ENCODE measurements at places on chromosomes 4 and X.

DNA sequence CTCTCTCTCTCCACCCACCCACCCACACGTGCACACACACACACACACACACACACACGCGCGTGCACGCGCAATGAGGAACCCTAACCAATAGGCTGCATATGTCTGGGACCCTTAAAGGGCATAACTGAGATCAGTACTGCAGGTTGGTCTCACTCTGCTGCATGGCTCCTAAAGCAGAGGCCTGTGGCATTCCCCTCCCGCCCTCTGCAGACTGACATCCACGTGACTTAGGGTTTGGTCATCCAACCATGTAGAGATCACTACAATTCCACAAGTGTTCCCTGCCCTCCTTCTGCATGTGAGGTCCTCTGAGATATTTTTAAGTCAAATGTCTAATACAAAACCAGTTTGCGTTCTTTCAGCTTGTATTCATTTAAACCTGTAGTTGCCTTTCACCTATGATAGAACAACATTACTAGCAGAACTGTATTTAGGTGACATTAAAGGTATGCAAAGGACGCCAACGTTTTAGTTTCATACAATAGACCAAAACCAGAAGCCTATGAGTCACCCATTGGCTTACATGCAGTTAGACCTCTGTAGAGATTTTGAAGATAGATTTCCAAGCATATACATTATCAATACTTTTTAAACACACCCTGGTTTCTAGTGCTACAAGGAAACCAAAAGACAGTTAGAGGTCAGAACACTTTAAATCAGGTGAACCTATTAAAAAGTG, 10.1 kb downstream of the XAGE5 start:
- no peak for ATAC-seq

DNA sequence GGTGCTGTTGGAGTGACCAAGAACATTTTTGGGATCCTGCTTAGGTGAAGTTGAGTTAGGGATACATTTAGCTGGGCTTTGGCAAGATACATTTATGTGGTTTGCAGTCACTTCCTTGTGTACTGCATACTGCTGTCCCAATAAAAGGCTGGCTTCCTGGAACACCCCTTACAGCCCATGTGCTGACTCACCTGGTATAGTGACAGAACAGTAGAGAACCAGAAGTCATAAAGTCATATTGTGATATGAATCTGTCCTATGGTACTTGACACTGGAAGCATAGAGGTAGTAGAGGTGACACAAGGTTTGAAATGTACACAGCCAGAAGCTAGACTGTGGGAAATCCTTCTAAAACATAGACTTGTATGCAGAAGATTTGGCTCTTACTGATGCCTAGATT, 55.3 kb upstream of the SLC25A43 start:
- ATAC-seq = no peak

GRCh38 chrX:17547658-17548057, 172.7 kb downstream of the NHS start:
- ATAC-seq = no peak

- ATAC-seq = peak; percentile 48
Measured at GRCh38 chr4:108622022-108622421, 1.6 kb downstream of the RPL34 start.

DNA sequence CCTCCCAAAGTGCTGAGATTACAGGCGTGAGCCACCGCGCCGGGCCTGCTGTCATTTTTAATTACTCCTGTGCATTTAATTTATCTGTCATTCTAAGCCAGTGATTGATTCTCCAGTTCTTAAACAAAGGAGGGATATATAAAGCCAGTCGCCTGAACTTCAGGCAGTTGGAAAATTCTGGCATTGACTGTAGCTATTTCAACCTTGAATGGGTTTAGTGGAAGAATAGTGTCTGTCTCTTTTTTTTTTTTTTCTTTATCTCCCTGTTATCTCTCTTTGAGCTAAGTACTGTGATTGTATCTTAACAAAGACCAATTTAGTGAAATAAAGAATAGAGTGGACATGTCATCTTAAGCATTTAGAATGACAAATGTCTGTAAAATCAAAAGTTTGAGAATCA, 11.0 kb downstream of the NEIL3 start:
- no peak for ATAC-seq

DNA sequence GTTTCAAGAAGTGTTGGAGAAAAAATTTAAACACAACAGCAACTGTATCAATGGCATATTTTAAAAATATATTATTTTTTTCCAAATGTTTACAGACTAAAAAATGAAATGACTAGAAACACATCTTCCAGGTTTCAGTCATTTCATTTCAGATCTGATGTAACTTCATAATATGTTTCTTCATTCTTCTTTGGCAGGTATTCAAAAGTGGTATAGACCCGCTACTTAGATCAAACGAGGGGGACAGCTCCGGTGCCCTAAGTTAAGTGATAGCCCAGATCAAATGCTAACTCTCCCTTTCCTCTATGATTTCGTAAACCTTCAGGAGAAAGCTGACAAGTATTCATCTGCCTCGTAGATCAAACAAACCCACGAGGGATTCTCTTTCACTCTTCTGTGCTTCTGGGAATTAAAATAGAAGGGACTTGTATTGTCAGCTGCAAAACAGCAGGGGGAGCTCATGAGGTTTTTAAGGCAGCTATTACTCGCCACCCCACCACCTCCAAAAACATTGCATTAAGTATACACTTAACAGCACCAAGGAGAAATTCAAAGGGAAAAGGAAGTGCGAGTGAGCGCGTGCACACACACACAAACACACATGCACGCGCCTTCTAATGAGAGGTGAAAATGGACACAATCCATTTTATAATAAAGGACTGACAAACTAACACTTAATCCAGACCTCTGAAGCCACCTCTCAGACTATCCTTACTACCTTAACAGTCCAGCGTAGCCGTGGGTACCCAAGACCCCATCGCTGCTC, 21.4 kb downstream of the HELT start:
- peak; percentile 51 for ATAC-seq

- ATAC-seq = no peak
Measured at GRCh38 chr4:98544818-98545414, 113.5 kb downstream of the TSPAN5 start.

- no peak for ATAC-seq
Measured at GRCh38 chr4:31220921-31221320, 500.8 kb downstream of the PCDH7 start.

GRCh38 chrX:64427281-64427680, 32.0 kb upstream of the MTMR8 start:
- no peak for ATAC-seq

- peak; percentile 10 for ATAC-seq
Measured at GRCh38 chrX:13473442-13474163, 95.8 kb upstream of the EGFL6 start.

- ATAC-seq = peak; percentile 81
Measured at GRCh38 chrX:71543316-71543715, 10.4 kb downstream of the OGT start.

GRCh38 chrX:20530406-20530921, 263.8 kb upstream of the RPS6KA3 start:
- no peak for ATAC-seq

GRCh38 chr4:187417721-187418120, 577.9 kb upstream of the ZFP42 start:
- ATAC-seq = no peak

GRCh38 chr4:128393101-128393704, 105.6 kb upstream of the PGRMC2 start:
- no peak for ATAC-seq

DNA sequence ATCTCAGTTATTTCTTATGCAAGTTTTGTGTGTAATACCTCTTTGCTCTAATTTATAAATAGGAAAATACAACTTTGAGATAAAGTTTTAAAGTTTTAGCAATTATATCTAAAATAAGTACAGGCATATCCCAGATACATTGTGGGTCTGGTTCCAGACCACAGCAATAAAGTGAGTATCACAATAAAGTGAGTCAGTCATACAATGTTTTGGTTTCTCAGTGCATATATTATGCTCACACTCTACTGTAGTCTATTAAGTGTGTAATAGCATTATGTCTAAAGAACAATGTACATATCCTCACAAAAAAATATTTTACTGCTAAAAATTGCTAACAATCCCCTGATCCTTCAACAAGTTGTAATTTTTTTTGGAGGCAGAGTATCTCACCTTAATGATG, 49.2 kb downstream of the ANAPC10 start:
- ATAC-seq = no peak

DNA sequence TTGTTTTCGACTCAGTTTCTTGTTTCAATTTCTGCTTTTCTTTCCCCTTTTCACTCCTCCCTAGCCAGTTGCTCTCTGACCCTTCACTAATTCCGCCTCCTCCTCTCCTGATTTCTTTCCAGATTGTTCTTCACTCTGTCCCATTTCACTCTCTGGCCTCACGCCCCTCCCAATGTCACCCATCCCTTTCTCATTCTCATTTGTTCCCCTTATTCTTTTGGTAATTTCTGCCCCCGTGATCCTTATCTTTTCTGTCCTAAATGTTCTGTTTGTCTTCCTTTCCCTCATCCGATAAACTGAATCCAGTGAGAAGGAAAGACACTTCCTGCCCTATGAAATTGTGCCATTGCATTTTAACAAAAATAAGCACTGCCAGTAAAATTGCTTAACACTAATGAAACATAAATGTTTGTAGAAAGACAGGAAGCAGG, 94.5 kb upstream of the RASGEF1B start:
- no peak for ATAC-seq

- peak; percentile 87 for ATAC-seq
Measured at GRCh38 chr4:139266583-139267257, 13.3 kb downstream of the MGARP start.

DNA sequence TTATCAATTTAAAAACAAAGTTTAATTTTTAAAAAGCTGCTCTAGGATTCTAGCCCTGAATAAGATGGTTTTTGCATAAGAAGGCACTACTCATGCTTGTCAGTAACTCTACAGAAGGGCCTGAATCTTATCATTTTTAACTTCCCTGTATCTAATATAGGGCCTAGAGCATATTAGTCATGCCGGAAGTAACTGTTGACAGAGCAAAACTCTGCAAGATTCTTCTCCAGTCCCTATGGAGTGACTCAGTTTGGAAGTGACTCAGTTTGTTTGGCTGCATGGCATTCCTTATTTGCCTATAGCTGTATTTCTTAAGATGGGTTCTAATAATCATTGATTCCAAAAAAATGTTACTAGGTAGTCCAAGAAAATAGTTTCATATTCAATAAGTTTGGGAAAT, 431.8 kb upstream of the HTR2C start:
- ATAC-seq = no peak

- no peak for ATAC-seq
Measured at GRCh38 chr4:74114234-74114633, 15.2 kb upstream of the CXCL2 start.
